Sciatic nerve (tissue), 2 donors: ENCODE measurements at places on chromosomes 5 and 9. TPM values are rescaled to one million over a fixed set of nuclear protein-coding genes. Genes with fewer than 3 reads are reported as not detected.

- no peak for DNase-seq
These were observed 351.0 kb downstream of the PRELID2 start for GRCh38 chr5:145484158-145484557.

- DNase-seq, result no peak
These were observed 1.6 kb upstream of the TUT7 start for GRCh38 chr9:86355814-86356213.

GRCh38 chr9:28342815-28343338 is 769.6 kb upstream of the C9orf72 start:
- DNase-seq, result no peak

DNA sequence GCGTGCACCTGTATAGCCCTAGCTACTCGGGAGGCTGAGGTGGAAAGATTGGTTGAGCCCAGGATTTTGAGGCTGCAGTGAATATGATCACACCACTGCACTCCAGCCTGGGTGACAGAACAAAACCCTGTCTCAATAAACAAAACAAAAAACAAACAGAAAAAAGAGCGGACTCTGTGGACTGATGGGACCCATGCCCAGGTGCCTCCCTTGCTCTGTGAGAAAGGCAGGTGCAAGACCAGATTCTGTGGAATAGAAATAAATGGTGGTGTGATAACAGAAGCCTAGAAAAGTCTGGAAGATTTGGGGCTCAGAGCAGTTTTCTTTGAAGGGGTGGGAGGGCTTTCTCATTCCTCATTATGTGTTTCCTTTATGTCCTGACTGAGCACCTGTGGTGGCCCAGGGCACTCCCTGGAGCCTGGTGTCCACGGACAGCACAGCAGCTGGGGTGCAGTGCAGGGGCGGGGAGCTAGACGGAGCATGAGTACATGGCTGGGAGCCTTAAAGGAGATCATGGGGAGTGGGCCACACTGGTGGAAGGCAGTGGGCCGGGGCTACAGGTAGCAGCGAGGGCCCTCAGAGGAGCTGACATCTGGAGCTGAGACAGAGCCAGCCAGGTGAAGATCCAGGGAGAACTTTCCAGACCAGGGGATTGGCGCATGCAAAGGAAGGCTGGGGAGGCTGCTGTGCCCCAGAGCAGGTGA is 15.4 kb upstream of the CEL start:
- DNase-seq, result no peak

The DMAC1 gene
- total RNA-seq, result 37.0 TPM

GRCh38 chr5:54924487-54924886 is 60.9 kb downstream of the ESM1 start:
- DNase-seq, result no peak

GRCh38 chr5:80324912-80325311 is 5.1 kb downstream of the SPZ1 start:
- DNase-seq, result no peak

DNA sequence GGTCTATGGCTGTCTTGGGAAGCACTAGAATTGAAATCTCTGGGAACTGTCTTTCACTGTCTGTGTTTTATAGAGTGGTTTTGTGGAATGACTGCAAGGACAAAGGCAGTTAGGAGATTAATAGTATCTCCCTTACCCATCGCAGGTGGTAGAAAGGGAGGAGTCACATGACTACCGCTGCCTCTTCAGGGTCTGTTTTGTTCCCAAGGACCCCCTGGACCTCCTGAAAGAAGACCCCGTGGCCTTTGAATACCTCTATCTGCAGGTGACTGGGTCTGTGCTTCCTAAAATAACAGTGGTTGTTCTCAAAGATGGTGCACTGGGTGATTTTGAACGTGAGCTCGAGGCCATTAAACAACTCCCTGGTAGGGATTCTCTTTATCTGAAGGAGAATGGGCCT is 22.8 kb upstream of the TRMT10B start:
- no peak for DNase-seq
